ENCODE measurements at places on chromosomes 4 and X.

DNA sequence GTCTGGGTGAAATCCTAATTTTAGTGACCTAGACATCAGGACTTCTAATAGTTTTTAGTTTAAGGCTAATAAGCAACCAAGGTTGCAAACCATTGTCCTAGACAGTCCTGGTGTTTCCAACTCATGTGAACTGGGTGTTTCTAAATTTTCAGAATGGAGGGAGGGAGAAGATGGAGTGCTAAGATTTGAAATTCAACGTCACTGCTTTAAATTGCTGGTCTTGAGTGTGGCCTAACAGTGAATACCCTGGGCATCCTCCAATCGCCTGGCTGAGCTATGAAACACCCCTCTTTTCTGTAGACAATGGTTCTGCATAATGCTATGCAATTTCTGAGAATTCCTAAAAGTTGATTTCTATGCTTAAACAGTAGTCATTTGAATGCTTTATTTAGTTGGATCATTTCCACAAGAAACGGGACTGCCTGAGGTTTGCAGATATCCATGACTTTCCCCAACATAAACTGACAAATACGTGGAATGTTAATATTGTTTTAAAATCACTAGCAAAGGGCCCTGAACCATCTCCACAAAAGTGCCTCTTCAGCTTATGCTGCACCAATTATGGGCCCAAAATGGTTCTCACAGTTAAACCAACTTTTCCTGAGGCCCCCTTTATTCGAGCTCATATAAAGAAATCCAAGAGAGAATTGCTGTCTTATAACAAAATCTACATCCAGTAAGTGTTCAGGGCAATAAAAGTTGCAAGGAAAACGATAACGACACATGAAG, 1.1 kb downstream of the FBXL5 start:
- DNase-seq, result no peak

- DNase-seq, result no peak
Observed at GRCh38 chr4:176793060-176793605, 411 bp upstream of the VEGFC start.

GRCh38 chrX:57667010-57667409, 13.1 kb downstream of the NLRP2B start:
- no peak for DNase-seq

GRCh38 chr4:1043651-1044468, 32.4 kb downstream of the FGFRL1 start:
- DNase-seq, result peak; percentile 84

GRCh38 chr4:37482236-37482913, 203.8 kb downstream of the RELL1 start:
- DNase-seq, result no peak

DNA sequence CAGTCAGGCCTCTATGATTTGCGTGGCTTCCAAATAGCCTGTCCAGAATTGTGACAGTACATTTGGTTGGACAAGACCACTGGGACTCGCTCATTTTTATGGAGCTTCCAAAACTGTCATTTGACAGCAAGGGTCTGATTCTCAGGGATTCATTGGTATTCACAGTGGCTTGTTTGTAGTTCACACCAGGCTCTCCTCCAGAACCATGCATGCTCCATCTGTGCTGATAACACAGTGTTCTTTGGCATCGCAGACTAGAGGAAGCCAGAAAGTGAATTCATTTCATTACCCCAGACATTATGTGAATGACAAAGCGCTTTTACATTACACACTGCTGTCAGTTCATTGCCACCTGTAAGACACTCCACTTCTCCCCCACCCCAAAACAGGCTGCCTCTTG, 208.3 kb downstream of the ARHGAP10 start:
- no peak for DNase-seq

DNA sequence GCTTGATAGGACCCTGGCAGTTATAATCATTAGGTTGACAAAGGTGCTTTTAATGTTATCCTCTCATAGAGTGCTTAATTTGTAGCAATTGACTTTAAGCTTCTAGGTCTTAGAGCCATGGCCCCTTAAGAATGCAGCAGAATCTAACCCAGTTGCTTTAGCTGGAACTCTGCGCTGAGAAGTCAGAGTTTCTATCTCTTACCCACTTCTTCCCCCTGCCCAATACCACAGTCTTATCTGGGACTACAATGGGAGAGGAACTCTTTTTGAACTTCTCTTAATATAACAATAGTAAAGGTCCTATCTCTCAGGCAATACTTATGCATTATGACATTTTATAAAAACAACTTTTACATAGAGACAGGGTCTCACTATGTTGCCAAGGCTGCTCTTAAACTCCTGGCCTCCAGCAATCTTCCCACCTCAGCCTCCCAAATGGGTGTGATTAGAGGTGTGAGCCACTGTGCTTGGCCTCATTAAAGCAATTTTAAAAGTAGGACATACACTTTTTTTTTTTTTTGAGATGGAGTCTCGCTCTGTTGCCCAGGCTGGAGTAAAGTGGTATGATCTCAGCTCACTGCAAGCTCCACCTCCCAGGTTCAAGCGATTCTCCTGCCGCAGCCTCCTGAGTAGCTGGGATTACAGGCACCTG, 1.8 kb downstream of the TLR10 start:
- DNase-seq, result no peak

All from H54 (cell line).